Stimulated activated CD4-positive, alpha-beta T cell treated with anti-CD3 and anti-CD28 coated beads, Interleukin-12 subunit alpha, Interleukin-12 subunit beta, amount 100 ng/mL, for 48 hours (primary cell): ENCODE measurements at places on chromosomes 13 and 19.

GRCh38 chr19:54482889-54483288 is 9.8 kb upstream of the CDC42EP5 start:
- DNase-seq = no peak

DNA sequence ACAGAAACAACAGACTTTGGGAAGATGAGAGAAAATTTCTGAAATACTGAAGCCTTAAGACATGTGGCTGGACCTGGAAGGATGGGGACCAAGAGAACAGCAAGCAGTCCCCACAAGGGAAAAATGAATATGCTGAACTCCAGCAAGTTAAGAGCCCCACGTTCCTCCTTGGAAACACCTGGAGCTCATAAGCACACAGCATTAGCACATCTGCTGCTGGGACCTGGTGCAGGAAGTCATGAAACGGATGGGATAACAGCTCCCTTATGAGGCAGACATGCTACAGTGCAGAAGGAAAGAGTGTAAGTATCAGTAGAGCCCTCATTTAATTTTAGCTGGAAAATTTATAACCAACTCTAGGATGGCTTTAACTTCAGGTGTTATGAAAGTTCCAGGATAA is 67.3 kb downstream of the SLC15A1 start:
- DNase-seq = no peak

GRCh38 chr19:17949956-17950309 is 17.0 kb upstream of the KCNN1 start:
- no peak for DNase-seq

- DNase-seq = no peak
Observed at GRCh38 chr13:97342936-97343335, 91.0 kb upstream of the RAP2A start.

DNA sequence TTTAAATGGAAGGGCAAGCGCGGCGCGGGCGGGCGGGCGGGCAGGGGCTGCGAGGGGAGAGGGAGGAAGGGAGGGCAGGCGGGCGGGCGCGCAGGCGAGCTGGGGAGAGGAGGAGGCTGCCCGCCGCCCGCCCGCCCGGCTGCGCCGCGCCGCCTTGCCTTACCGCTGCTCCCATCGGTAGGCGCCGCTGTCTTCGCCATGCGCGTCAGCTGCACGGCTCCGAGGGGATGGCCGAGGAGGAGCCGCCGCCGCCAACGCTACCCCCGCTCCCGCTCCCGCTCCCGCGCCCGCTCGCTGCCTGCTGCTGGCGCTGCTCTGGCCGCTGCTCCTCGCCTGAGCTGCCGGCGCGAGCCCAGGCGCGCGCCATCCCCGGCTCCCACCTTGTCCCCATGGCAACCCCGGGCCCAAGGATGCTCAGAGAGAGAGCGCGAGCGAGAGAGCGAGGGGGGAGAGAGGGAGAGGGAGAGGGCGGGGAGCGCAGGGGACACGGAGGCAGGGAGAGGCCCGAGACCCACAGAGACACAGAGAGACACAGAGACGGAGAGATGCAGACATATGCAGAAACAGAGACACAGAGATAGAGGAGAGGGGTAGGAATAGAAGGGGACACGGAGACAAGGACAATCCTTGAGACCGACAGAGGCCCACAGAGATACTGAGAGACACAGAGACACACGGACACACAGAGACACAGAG is 40.3 kb downstream of the DEDD2 start:
- DNase-seq = peak; percentile 57

- no peak for DNase-seq
Observed at GRCh38 chr19:1467215-1467489, 11.9 kb downstream of the C19orf25 start.

DNA sequence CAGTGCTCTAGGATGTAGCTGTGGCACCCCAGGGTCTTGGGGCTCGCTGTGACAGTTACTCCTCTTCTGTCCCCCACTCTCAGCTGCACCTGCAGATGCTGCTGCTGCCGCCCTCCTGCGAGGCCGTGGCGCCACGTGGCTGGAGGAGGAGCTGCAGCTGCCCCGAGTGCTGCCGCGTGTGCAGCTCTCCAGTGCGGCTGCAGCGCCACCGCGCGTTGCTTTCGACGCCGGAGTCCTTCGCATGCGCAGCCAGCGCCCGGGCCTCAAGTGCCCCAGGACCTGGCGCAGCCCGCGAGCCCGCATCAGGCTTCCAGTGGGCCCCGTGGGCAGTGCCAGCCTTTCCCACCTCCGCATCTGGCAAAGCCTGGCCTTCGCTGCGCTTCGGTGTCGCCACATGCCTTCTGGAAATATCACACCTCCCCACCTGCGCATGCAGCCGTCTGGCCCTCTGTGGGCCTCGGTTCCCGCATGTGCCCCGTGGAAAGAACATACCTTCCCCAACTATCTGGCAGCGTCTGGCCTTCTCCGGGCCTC is 692 bp upstream of the ZNF580 start:
- DNase-seq = peak; percentile 43
